ENCODE measurements at places on chromosomes 3 and 15.

DNA sequence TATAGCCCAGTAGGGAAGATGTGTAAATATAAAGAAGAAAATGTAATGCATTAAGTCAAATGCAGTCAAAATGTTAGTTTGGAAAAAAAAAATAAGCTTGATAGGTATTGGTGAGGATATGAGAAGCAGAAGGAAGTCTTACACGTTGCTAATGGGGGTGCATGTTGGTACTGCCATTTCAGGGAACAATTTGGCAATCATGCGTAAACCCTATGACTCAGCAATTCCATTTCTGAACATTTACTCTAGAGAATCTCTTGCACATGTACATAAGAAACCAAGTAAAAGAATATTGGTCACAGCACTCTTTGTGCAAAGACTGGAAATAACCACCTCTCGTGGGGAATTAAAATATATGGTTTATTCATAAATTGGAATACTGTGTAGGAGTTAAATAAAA lies 35.5 kb upstream of the TIMP4 start:
- DNase-seq: no peak

GRCh38 chr3:106640353-106640752 lies 736.9 kb upstream of the CCDC54 start:
- DNase-seq: no peak

GRCh38 chr3:193313061-193313958 lies 65.2 kb downstream of the ATP13A5 start:
- no peak for DNase-seq

DNA sequence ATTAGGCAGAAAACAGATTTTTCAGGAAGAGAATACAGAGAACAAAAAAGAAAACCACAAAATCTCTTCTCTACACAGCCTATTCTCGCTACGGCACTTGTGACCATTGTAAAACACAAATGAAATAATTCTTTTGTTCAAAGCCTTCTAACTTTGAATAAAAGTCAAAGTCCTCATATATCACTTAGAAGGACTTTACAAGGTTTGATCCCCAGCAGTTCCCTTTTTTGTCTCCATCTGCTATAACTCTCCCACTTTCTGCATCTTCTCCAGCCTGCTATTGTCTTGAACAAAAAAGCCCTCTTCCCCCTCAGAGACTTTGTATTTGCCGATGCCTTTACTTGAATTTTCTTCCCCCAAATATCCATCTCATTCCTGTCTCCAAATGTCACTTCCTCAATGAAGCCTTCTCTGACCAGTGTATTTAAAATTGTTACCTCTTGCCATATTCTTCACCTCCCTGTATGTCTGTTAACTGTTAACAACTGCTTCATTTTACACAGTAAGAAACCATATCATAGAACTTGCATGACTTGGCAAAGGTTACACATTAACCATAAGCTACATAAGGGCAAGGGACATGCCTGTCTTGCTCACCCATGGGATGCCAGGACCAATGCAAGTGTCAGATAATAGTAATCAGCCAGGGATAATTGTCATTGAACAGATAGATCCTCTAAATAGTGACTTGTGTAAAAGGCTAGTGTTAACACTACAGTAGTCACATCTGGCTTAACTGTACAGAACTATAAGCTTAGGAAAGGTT lies 122.4 kb downstream of the CBLB start:
- DNase-seq: no peak

All from GM12891 (cell line).